Stimulated activated CD4-positive, alpha-beta T cell treated with anti-CD3 and anti-CD28 coated beads, Interleukin-15, amount 100 ng/mL, for 1 hour (primary cell): ENCODE measurements at places on chromosomes 13 and 19.

GRCh38 chr13:70694996-70695715, 586.9 kb upstream of the KLHL1 start:
- DNase-seq: no peak

- no peak for DNase-seq
Measured at GRCh38 chr19:30333291-30334065, 38.7 kb upstream of the ZNF536 start.

DNA sequence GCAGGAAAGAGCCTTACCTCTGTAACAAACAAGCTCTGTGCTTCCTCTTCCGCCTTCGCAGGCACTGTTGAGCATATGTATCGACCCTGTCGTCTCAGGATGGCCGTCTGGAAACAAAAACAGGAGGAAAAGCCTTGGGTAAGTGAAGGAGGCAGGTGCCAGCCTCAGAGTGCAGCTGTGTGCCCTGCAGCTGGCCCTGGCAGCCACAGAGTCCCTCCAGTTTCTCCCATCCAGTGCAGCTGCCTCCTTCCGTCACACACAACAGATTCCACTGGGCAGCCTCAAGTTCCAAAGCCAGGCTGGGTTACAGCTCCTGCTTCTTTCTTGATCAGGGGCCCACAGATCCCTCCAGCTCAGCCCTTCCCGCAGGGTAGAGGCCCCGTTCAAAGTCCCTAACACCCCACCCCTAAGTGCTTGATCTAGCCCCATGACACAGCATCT, 47.7 kb downstream of the DOCK9 start:
- DNase-seq: no peak

DNA sequence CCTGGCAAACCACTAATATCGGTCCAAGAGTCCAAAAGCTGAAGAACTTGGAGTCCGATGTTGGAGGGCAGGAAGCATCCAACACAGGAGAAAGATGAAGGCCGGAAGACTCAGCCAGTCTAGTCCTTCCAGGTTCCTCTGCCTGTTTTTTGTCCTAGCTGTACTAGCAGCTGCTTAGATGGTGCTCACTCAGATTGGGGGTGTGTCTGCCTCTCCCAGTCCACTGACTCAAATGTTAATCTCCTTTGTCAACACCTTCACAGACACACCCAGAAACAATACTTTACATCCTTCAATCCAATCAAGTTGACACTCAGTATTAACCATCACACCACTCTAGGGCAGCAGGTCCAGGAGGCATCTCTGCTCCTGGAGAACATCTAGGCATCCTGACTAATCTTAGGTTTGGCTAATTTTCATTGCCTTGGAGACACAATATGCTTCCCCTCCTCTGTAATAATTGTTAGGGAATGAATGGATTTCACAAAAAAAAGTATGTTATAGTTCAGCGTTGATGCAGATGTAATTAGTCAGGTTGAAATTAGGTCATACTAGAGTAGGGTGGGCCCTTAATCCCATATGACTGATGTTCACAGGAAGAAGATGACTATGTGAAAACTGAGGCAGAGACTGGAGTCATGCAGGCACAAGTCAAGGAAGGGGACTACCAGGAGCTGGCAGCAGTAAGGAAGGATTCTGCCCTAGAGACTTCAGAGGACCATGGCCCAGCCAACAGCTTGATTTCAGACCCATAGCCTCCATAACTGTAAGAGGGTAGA, 183.4 kb downstream of the RBM26 start:
- DNase-seq: no peak

- peak; percentile 95 for DNase-seq
Measured at GRCh38 chr19:45485305-45486077, 11.4 kb downstream of the RTN2 start.

DNA sequence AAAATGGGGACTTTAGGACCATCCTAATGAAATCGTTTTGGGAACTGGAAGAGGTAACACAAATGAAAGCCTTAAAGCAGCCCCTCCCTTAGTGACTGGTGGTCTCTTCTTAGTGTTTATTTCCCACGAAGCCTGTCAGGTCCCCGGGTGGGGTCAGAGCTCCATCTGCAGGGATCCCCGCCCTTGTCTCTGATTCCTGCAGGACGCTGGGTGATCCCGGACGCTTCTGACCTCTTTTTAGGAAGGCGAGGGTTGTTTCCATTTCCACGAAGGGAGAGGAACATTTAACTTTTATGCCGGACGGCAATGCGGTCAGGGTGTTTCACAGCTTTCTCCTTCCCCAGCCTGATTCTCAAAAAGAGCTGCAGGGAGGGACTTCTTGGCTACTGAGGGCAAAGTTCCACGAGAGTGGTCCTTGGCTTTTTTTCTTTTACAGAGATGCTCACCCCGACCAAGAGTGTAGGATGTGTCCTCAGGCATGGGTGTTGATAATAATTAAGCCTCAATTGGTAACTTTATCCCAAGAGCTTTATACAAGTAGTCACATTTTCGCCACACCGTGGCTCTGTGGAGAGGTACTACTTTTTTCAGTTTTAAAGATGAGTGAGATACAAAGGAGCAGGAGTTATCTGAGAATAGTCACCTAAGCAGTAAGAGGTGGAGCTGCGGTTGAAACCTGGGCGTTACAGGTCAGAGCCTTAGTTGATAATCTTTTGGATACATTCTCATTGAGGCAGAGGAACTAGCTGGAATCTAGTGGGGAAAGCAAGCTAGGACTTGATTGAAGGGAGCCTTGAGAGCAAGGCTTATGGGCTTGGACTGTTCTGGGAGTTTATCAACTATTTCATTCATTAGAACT, 813 bp downstream of the ZNF284 start:
- DNase-seq: no peak

GRCh38 chr19:5803441-5803751, 1.5 kb upstream of the NRTN start:
- DNase-seq: no peak

- no peak for DNase-seq
Measured at GRCh38 chr13:33394294-33394932, 108.9 kb upstream of the STARD13 start.

DNA sequence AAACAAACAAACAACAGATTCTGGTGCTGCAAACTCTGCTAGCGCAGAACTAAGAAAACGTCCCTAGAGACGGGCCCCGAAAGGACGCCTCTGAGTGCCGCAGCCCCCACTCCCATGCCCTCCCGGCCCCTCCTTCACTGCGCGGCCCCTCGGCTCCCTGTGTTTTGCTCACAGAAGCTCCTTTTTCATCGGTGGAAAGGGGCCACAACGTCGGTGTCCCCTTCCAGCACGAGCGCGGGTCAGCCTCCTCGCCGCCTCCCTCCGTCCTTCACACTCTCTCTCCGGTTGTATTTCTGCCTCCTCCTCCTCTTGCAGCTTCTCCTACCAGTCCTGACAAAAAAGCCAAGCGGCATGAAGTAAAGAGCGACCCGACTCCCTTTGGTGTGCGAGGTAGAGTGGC, 14.8 kb upstream of the F7 start:
- DNase-seq: no peak

- no peak for DNase-seq
Measured at GRCh38 chr13:59119475-59119874, 1044.3 kb downstream of the DIAPH3 start.

GRCh38 chr13:70188567-70188966, 80.3 kb upstream of the KLHL1 start:
- DNase-seq: no peak

- peak; percentile 18 for DNase-seq
Measured at GRCh38 chr19:39996218-39996810, 546 bp upstream of the ZNF546 start.

DNA sequence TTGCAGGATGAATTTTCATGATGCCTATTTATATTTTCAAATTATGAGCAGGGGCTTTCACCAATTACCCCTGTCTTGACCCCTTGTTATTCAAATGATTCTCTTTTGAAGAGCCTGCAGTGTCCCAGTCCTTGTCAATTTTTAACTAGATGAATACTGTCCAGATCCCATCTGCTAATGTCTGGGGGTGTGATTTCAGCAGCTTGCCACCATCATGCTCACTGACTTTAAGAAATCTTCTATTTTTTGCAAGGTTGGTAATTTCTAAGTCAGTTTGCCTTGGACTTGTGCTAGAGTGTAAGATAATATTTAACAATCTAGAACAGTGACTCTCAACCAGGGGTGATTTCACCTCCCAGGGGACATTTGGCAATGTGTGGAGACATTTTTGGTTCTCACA, 106.0 kb downstream of the CACNA1A start:
- DNase-seq: no peak
